ENCODE measurements at places on chromosomes 2 and 18. TPM values are rescaled to one million over a fixed set of nuclear protein-coding genes. Genes with fewer than 3 reads are reported as not detected.

POMC gene
- total RNA-seq = 0.78 TPM

TRIM43 gene
- total RNA-seq = not detected

GPR17 gene
- total RNA-seq = 6.1 TPM

GALR1 gene
- total RNA-seq = 0.16 TPM

DNAJC5G gene
- total RNA-seq = not detected

REV1 gene
- total RNA-seq = 122 TPM

CROCC2 gene
- total RNA-seq = under 0.01 TPM

RGPD3 gene
- total RNA-seq = 0.94 TPM

DTNA gene
- 54.9 TPM for total RNA-seq

ACTG2 gene
- 0.62 TPM for total RNA-seq

REEP1 gene
- 156 TPM for total RNA-seq

MYOM1 gene
- 2.3 TPM for total RNA-seq

ARHGAP28 gene
- 21.2 TPM for total RNA-seq

- no peak for DNase-seq
Measured at GRCh38 chr2:236861944-236862343, 223.7 kb upstream of the COPS8 start.

GRCh38 chr2:284896-285492 is 2.9 kb downstream of the ALKAL2 start:
- no peak for DNase-seq

GRCh38 chr2:53636596-53636995 is 131.0 kb upstream of the CHAC2 start:
- DNase-seq = no peak

- no peak for DNase-seq
Measured at GRCh38 chr18:76464281-76465259, 30.5 kb downstream of the ZNF516 start.

DNA sequence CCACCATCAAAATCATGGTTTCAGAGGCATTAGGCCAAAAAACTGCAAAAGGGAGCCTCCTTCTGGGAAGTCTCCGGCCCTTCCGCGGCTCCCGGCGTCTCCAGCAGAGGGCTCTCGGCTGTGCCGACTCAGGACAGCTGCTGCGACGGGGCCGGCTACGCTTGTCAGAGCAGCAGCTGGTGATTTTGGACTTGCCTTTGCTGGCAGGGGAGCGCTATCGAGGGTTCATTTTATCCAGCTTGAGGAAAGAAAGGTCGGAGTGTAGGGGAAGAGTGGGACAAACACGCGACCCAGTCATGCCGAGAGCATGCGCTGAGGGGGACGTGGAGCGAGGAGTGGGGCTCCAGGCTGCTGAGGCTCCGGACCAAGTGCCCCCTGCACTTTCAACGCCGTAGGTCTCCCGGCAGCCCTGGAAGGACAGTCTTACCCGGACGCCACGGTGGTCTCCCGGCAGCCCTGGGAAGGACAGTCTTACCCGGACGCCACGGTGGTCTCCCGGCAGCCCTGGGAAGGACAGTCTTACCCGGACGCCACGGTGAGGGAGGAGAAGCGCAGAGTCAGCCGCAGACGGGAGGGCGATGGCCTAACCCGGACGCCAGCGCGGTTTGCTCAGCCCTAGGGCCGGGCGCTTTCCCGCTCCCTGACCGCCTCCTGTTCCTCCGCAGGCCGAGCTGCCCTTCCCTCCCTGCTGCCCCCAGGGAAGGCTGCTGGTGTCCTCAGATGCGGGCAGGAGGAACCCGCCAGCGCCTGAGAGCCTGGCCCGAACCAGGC is 21.7 kb downstream of the DDX18 start:
- peak; percentile 67 for DNase-seq

DNA sequence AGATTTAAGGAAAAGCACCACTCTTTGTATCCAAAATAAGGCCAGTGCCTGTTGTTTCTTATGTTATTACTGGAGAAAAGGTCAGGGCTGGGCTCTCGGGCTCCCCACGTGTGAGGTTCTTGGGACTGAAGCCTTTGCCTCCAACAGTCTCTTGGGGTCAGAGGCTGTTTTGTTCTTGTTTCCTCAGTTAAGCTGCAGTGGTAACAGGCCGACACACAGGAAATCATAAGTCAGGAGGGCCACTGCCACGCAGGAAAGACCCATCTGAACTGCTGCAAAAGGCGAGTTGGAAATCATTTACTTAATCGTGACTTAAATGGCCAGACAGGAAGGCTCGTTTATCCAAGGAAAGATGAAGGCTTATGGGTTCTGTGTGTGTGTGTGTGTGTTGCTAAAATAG is 30.3 kb upstream of the IL37 start:
- DNase-seq = no peak

- DNase-seq = no peak
Measured at GRCh38 chr2:20451761-20452499, 5.1 kb downstream of the RHOB start.

DNA sequence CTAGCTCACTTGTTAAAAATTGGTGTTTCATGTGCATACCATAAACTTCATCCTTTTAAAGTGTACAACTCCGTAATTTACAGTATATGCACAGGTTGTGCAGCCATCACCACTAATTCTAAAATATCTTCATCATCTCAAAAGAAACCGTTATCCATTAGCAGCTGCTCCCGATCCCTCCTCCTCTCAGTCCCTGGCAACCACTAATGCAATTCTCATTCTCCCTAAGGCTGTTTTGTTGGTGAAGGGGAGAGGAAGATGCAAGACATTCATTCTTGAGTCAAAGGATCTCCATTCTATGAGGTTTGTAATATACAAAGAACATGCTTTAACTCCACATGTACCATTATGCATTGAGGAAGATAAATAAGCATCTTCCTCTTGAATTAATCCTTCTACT is 48.6 kb downstream of the RNU4ATAC start:
- DNase-seq = no peak

DNA sequence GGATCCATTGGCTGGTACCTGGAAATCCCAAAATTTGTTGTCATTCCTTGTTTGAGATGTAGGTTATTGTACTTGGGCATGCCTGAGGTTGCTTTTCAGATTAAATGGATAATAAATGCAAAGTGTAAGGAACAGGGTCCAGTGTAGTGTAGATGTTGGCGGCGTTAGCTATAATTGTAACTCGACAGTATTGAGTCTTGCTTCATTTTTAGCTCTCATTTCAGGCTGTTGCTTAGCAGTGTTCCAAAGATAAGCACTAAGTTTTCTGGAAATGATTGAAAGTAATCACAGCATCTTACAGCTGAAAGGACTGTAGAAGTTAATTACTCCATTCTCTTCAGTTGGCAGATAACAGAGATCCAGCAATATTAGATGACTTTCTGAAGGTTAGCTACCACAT is 47.8 kb upstream of the SPTBN1 start:
- DNase-seq = no peak

- DNase-seq = peak; percentile 1
Measured at GRCh38 chr18:60053747-60054304, 154.0 kb downstream of the PMAIP1 start.

DNA sequence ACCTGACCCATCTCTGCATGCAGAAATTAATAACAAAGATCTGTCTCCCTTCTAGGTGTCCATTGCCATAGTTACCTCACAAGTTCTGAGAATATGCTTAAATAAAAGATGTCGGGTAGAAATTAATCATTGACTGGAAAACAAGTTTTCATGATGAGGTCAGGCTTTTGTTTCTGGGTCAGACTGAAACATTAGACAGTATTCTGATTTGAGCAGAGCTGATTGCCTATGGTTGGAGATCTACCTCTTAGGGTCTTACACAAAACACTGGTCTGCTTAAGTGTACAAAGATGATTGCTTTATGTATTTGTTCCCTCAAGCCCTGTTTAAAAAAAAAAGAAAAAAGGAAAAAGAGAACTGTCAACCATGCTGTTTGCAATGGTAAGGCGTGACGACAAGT is 956.4 kb downstream of the CPS1 start:
- no peak for DNase-seq

DNA sequence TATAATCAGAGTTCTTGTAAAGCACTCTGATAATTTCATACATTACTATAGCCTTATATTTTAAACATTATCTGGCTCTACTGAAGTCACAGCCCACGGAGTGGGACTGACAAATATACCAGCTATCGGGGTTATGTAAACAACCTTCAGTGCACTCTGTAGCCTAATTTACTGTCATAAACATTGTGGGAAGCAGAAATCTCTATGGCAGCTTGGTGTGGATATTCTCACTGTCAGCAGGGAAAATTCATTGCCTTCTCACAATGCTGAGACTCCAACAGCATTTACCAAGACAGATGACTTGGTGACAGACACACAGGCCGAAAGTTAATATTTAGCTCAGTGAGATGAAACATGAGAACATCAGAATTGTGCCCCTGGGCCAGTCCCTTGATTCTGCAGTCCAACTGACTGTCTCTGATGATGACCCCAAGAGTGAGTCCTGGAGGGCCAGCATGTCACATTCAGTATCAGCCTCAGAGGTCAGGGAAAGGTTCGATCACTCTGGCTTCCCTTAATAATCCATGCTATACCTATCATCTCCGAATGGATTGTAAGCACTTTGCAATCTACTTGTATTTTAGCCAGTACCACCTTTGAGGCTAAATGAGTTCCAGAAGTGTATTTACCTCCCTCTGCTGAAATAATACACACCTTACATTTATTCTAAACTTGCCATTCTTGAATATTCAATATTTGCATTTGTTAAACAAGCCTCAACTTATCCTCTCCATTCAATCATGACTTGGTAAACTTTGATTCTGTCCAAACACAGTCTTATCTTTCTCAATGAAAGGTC is 146.2 kb upstream of the OSR1 start:
- DNase-seq = no peak

DNA sequence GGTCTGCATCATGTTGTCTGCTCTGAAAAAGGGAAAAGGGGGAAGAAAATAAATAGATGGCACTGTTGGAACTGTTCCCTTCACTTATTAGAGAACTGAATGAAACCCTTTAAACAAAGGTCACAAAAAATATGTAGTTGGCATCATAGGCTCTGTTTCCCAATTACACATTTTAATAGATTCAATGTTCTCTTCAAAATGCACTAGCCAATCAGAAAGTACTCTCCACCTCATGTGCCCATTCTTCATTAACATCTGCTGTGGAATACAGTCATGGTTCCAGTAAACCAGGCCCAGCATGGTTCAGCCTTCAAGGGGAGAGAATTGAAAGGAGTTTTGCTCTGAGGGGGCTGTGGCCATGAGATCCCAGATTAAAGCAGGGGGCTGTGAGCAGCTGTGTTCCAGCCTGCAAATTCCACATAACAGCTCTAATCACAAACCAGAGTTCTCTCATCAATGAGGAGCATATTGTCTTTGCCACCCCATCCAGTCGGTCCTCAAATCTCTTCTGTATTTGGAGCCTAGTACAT is 165.9 kb upstream of the CREB1 start:
- no peak for DNase-seq

GRCh38 chr2:174121175-174121574 is 127.2 kb downstream of the OLA1 start:
- DNase-seq = no peak

- DNase-seq = no peak
Measured at GRCh38 chr2:129135017-129135416, 816.3 kb upstream of the HS6ST1 start.

- no peak for DNase-seq
Measured at GRCh38 chr18:47970664-47971531, 40.4 kb upstream of the SMAD2 start.

GRCh38 chr2:110688594-110689091 is 10.8 kb upstream of the BUB1 start:
- DNase-seq = no peak

DNA sequence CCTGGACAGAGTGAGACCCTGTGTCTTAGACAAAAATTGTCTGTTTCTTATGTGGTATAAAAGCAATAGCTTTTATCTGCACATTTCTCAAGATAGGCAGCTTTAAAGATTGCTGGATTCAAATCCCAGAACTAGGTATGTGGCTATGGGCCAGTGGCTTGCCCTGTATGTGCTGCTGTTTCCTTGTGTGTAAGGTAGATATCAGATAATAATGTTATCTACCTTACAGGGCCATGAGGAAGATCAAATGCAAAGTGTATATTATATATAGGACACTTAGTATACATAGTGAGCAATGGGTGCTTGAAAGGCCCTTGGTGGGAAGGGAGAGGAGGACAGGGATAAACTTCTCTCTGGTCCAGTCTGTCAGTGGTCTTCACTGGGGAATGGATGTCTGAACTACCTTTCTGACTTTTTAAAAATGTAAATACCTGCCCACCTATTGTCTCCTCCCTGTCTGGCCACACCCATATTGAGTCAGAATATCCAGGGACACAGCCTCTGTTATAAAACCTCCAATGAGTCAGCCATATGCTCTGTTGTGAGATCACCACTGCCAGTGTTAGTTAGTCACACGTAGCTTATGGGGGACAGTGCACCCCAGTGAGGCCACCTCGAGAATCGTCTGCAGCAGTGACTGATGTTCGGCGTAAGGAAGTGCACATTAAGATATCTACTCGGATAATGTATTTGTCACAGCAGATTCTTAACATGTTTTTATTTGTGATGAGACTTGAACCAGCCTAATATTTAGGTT is 383.4 kb downstream of the PTPRM start:
- DNase-seq = no peak

GRCh38 chr2:102492006-102492405 is 19.0 kb downstream of the SLC9A4 start:
- no peak for DNase-seq

GRCh38 chr2:201992960-201993359 is 40.7 kb upstream of the FZD7 start:
- DNase-seq = no peak

- no peak for DNase-seq
Measured at GRCh38 chr2:3972377-3972776, 269.0 kb downstream of the DCDC2C start.

GRCh38 chr2:28515176-28515751 is 19.4 kb downstream of the PLB1 start:
- no peak for DNase-seq

- no peak for DNase-seq
Measured at GRCh38 chr18:32669549-32670165, 103.2 kb downstream of the KLHL14 start.

GRCh38 chr2:182652326-182652725 is 63.7 kb upstream of the DNAJC10 start:
- DNase-seq = no peak

GRCh38 chr2:191197096-191197495 is 46.3 kb upstream of the STAT4 start:
- DNase-seq = no peak

GRCh38 chr2:241355983-241356870 is at the start of gene FARP2:
FARP2 (plus strand) TSS chr2:241356285; CDS start chr2:241373108, 16,823 bp downstream.
- peak; percentile 99 for DNase-seq
